ENCODE measurements at places on chromosomes 12 and 14.

GRCh38 chr12:124122722-124123121 lies 149.7 kb downstream of the ZNF664 start:
- DNase-seq = no peak

DNA sequence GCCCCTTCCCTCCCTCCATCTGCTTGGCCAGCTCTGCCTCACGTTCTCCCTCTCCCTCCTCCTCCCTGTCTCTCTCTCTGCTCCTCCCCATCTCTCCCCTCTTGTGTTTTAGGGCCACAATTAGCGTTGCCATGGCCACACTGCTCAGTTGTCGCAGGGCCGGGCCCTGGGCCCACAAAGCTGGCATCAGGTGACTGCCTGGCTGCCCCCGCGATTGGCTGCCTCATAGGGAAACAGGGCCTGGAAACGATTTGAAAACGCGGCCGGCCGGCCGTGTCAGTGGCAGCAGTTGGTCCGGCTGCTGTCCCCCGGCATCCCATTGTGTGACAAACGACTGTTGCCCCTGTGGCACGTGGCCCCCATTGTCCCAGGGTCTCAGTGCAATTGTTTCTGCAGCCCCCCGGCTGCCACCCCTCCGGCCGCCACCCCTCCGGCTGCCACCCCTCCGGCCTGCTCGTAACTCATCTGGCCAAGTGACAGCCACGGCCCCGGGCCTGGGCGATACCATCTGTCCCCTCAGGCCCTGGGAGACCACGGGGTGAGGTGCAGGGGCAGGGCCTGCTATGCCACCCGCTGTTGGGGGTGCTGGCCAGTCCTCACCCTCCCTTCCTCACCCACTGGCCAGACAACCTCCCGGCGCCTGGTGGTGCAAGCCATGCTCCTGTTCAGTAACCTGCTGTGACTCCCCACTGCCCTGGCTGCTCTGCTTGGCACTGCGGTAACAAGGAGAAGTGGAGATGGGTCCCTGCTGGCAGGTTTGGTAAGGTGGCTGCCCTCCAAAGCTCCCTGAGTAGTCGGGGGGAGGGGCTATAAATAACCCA lies 17.4 kb downstream of the FOXN4 start:
- DNase-seq = no peak

- DNase-seq = no peak
Observed at GRCh38 chr14:41915732-41916131, 309.1 kb downstream of the LRFN5 start.

- DNase-seq = no peak
Observed at GRCh38 chr14:97748616-97749015, 951.4 kb downstream of the VRK1 start.

GRCh38 chr14:20760950-20761349 lies 7.3 kb upstream of the EDDM3B start:
- peak; percentile 4 for DNase-seq

GRCh38 chr12:48795550-48796455 lies 6.9 kb upstream of the ADCY6 start:
- DNase-seq = peak; percentile 80

- no peak for DNase-seq
Observed at GRCh38 chr14:76782885-76783566, 21.8 kb downstream of the VASH1 start.

- no peak for DNase-seq
Observed at GRCh38 chr12:67964456-67964855, 24.8 kb upstream of the IFNG-AS1 start.

DNA sequence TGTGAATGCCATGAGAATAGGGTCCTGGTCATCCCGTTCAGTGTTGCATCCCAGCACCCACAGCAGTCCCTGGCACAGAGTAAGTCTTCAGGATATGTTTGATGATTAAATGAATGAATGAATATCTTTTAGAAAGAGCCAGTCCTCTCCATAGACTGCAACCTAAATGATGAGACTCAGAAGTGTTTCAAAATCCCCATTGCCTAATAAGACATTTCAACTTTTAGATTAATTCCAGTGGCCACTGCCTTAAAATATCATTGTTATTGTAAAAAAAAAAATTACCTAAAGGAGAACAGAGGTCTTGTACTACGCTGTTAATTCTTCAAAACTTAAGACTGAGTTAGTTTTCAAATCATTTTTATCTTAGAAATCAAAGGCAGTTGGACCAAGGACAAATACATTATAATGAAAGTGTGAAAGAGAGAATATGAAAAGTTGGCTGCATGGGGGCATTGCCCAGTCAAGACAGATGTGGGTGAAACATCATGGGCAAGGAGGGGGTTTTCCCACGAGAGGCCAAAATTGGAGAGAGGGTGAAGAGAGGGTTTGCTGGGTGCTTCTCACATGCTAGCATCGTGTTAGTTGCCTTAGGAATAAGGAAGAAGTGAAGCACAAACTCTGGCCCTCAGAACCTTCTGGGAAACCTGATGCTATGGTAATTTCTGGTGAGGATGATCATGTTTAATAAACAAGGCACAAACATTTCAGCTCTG lies 26.3 kb upstream of the CPM start:
- no peak for DNase-seq

DNA sequence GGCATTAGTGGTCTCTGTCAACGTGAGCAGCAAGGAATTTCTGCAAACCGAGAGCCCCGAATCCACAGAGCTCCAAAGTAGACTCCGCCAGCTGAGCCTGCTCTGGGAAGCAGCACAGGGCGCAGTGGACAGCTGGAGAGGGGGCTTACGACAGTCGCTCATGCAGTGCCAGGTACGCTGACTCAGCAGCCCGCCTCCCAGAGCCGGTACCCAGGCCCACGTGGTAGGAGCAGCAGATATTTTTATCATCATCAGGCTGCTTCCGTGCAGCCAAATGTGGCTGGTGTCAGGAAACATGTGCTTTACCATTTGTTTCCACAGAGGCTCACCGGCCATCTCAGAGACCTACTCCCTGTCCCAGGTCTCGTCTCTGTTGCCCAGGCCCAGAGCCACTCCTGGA lies 73.7 kb downstream of the ESR2 start:
- no peak for DNase-seq

- no peak for DNase-seq
Observed at GRCh38 chr14:103191844-103192243, 68.6 kb downstream of the TNFAIP2 start.

GRCh38 chr14:35883677-35884293 lies 57.6 kb downstream of the BRMS1L start:
- DNase-seq = no peak

DNA sequence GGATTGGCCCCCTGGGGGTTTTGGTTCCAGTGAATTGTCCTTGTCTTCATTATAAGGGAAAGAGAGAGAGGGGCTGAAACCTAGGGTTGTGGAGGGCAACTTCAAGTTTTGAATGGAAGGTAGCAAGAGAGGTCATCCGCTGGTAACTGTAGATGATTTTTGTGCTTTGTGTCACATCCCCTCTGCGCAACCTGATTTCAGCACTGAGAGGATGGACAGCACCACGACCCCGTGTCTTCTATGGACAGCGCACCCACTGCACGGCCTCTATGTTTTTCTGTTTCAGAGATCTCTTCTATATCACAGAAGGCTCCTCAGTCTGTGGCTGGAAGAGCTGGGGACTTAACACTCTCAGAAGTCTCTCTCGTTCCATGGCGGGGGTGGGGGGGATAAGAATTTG lies 127.0 kb upstream of the RPH3A start:
- DNase-seq = no peak

- no peak for DNase-seq
Observed at GRCh38 chr12:12784911-12785814, at the start of gene APOLD1. TSS of gene APOLD1 (plus strand) at chr12:12785659. CDS start at chr12:12785692, 33 bp downstream.

- no peak for DNase-seq
Observed at GRCh38 chr14:55773984-55774545, 194.1 kb downstream of the KTN1 start.

DNA sequence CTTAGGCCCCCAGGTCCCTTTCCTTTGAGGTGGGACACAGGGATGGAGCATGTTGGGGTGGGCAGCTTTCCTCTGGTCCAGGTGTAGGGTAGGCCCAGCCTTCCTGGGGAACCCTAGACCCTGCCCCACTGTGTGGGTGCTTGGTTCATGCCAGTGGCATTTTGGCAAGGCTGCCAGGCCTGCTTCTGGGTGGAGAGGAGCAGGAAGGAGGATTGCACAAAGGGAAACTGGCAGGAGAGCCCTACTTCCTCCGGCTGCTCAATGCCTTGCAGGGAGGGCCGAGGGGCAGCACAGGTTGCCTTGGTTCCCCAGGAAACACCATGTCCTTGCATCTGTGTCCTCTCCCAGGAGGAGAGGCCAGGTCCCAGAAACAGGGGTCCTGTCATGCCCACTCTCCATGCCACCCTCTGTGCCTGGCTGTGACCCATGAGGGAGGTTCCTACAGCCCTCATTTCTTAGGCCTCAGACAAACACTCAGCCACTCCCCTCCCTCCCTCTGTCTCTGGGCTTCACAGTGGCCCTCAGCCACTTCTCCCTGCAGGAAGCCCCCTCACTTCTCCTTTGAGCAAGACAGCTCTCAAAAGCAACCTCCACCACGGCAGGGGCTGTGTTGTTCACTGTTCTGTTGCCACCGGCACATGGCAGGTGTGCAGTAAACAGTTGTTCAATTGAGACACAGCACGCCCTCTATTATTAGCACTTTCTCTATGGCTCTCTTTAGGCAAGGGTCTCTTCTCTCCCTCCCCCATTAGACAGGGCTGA lies 6.8 kb upstream of the KRT80 start:
- no peak for DNase-seq

- no peak for DNase-seq
Observed at GRCh38 chr12:14396071-14396470, 30.6 kb downstream of the ATF7IP start.

All from kidney glomerular epithelial cell (primary cell).